ENCODE measurements at places on chromosomes 16 and 17.

GRCh38 chr17:15308758-15309157 is 32.6 kb downstream of the TEKT3 start:
- DNase-seq = no peak

DNA sequence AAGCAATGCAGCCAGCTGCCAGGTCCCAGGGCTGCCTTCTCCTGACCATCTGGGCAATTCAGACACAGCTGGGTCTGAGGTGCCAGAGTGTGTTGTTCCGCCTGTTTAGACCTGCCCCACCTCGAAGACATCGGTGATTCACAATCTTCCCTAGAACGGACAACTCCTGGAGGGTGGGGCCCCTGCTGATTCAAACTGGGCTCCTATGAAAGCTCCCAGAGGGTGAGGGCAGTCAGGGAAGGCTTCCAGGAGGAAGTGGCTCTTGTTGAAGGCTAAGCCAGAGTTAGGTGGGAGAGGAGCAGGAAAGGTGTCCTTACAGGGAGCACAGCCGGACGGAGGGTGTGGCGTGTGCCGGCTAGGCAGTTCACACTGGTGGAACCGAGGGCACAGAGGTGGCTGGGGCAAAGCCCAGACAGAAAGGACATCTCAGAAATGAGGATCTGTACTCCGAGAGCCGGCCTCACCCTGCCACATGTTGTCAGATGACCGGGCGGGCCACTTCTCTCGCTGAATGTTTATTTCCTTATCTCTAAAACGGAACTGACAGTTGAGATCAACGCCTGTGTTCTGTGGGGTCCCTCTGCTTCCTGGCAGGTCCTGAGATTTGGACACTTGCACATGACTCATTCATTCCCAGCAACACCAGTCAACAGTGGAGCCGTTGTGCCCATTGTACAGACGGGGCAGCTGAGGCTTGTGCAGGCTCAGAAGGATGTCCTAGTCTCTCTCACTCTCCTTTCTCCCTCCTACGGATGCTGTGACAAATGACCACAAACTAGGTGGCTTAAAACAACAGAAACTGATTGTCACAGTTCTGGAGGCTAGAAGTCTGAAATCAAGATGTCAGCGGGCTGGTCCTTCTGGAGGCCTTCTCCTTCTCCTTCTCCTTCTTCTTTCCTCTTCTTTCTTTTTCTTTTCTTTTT is 26.9 kb upstream of the LITAF start:
- no peak for DNase-seq

GRCh38 chr17:56973520-56973919 is 4.4 kb upstream of the SCPEP1 start:
- no peak for DNase-seq

DNA sequence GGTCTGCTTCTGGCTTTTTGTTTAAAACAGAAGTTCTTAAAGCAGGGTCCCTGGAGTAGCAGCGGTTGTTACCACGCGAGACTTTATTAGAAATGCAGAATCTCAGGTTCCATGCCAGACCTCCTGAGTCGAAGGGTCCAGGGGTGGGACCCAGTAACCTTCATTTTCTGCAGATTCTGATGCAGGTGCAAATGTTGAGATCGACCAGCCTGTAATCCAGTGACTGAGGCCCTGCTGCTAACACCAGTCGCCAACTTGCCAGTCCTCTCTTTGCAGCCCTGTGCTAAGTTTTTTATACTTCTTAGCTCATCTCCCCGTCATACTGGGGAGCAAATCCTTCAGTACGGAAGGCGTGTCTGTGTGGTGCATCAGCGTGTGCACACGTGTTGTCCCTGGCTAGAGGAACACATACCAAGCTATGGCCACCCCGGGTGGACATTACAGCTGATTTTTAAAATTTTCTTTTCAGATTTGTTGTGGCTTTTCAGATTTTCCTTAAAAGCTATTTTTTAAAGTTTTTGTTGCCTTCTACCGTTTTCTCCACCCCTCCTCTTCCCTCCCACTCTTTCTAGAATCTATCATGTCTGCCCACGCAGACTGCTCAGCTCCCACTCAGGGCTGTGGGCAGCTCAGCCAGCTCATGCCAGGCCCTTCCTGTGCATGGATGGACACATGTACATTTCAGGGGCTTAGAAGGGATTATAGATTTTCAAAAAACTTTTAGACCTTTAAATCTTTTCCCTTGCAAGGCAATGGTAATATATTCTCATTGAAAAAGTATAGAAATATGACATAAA is 57.7 kb downstream of the MEAK7 start:
- no peak for DNase-seq

- DNase-seq = no peak
Observed at GRCh38 chr17:79600071-79600470, 10.8 kb downstream of the RBFOX3 start.

DNA sequence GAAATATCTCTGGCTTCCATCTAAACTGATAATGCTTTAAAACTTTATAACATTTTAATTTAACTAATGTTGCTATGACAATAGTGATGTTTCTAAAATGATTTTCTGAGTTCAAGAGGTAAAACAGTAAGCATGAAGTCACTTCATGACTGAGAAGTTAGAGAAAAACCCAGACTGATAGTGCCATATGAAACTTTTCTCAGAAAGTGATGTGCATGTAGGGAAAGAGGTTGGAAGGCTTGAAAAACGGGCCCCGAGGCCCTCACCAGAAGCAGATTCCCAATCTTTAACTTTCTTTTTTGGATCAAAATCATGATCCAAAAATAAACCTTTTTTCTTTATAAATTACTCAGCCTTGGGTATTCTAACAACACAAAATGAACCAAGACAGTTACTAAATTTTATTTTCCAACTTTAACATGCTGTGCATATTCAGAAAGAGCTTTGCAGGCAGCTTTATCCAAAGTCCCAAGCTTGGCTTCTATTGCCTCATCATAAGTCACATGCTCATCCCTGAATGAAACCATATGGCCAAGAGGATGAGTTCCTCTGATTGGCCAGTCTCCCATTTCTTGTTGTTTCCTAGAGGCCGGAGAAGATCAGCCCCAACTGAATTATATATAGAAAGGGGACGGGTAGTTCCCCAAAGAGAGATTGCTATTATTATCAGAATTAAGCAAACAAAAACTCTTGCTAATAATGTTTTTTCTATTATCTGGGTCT is 357.6 kb upstream of the SALL1 start:
- DNase-seq = peak; percentile 65

- DNase-seq = no peak
Observed at GRCh38 chr17:9121186-9121820, 100.0 kb downstream of the NTN1 start.

Data from hindlimb muscle (tissue), 1 donor.